Dermis lymphatic vessel endothelial cell (primary cell): ENCODE measurements at places on chromosomes 11 and 22. TPM values are rescaled to one million over a fixed set of nuclear protein-coding genes. Genes with fewer than 3 reads are reported as not detected.

The CD3G gene
- total RNA-seq: not detected in 2 replicates

The DGCR6 gene
- 0.43 and 1.8 TPM in 2 replicates for total RNA-seq

The PNPLA5 gene
- not detected in 2 replicates for total RNA-seq

The CNTN5 gene
- not detected in 2 replicates for total RNA-seq
